NCI-H226 (cell line): ENCODE measurements at places on chromosomes 5 and 9.
A peak's percentile ranks its signal among the peaks of the same experiment; 100 is the strongest.

- no peak for DNase-seq
Observed at GRCh38 chr5:17399931-17400330, 98.1 kb upstream of the TAF11L2 start.

- no peak for DNase-seq
Observed at GRCh38 chr5:84032324-84032723, 311.7 kb upstream of the HAPLN1 start.

GRCh38 chr9:76475686-76476085 lies 16.7 kb downstream of the GCNT1 start:
- no peak for DNase-seq

DNA sequence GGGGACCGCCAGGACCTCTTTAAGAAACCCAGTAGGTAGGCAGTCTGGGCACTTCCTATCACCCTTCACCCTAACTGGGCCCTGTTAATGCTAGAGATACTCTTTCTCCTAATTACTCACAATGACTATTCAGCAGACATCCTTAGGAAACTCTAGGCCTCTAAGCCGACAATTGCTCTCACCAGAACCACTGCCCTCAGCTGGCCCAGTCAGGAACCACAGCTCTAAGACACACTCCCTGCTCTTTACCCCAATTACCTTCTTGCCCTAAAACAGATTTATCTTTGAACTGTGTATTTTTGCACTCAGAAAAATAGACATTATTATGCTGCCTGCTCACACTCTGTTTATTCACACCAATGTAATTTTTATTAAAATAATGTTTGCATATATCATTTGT lies 432.6 kb upstream of the SLC30A5 start:
- peak; percentile 16 for DNase-seq

GRCh38 chr5:166649676-166650075 lies 1641.8 kb upstream of the WWC1 start:
- DNase-seq: peak; percentile 15

- DNase-seq: peak; percentile 48
Observed at GRCh38 chr9:35748858-35749514, at the start of the genes GBA2 and RGP1. Gene GBA2, minus strand, starts transcription at chr9:35749228. Its CDS starts 524 bp downstream, at chr9:35748704. Gene RGP1, plus strand, starts transcription at chr9:35749287. Its CDS starts 469 bp downstream, at chr9:35749756.

DNA sequence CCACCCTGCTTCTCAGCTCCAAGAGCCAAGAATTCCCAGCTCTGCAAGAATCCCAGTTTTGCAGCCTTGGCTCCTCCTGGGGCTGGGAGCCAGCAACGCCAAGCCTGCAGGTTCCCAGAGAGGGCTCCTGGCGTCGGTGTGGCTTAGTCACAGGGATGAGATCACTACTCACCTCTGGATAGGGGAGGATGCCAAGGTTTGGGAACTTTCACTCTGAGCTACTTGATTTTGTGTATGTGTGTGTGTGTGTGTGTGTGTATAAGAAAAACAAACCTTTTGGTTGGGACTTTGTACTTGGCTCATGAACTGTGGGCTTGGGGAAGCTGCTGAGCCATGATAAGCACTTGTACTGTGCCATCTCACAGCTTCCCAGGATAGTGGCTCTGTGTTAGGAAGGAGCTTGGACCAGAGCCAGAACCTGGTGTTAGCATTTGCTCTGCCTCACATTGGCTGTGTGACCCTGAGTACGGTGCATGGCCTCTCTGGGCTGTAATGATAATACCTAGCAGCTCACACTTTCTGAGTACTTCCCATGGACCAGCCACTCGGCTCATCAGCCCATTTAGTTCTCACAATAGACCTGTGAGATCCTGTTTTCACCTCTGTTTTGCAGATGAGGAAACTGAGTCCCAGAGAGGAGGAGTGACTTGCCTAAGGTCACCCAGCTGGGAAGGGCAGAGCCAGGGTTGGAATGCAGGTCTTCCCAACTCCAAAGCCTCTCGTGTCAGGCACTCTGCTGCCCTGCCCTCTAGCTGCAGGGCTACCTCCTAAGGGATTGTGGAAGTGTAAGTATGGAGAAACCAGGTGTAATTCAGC lies 41.4 kb upstream of the DAB2IP start:
- peak; percentile 91 for DNase-seq

- no peak for DNase-seq
Observed at GRCh38 chr9:123310551-123311249, 42.3 kb upstream of the STRBP start.

DNA sequence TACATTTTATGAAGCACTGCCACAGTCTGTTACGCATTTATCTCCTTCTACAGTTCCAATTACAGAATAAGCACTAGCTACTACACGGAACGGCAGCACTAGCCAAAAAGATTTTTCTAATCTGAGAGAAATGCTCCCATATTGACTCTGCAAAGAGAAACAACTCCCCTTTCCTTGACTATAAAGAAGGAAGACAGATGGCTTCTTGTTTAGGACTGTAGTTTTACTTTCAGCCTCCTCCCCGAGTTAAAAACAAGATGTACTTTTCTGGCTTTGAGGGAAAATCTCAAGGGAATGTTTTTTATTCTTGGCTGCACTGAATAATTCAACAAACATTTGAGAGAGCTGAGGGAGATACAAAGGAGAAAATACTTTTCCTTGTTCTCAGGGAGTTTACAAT lies 1.9 kb upstream of the SLC44A1 start:
- no peak for DNase-seq

DNA sequence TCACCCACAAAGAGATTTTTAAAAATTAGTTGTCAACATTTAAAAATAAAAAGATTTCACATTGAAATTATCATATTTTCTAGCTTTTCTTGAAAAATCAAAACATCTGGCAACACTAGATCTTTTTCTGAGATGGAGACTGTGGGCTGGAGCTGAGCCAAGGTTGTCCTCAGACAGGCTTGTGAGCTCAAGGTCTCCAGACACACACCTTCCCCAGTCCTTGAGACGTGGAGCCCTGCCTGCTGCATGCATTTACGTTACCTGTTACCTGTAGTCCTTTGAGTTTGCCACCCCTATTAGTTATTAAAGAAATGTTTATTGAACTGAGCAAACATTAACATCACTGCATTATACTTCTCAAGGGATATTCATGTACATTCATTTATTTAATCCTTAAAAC lies 87.5 kb upstream of the TLE1 start:
- DNase-seq: no peak

- peak; percentile 42 for DNase-seq
Observed at GRCh38 chr5:44868541-44868940, 59.8 kb downstream of the MRPS30 start.

GRCh38 chr9:88258024-88258423 lies 119.7 kb upstream of the SPATA31C2 start:
- peak; percentile 73 for DNase-seq

DNA sequence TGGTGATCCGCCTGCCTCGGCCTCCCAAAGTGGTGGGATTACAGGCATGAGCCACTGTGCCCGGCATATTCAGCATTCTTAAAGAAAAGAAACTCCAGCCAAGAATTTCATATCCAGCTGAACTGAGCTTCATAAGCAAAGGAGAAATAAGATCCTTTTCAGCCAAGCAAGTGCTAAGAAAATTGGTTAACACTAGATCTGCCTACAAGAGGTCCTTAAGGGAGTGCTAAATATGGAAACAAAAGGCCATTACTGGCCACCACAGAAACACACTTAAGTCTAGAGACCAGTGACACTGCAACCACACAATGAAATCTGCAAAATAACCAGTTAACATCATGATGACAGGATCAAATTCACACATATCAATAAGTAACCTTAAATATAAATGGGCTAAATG lies 331.5 kb downstream of the MAN2A1 start:
- no peak for DNase-seq

GRCh38 chr9:1994180-1994579 lies 21.0 kb upstream of the SMARCA2 start:
- no peak for DNase-seq

GRCh38 chr5:122705851-122706250 lies 69.0 kb upstream of the SNX2 start:
- DNase-seq: no peak

GRCh38 chr9:93597871-93598646 lies 21.7 kb downstream of the PHF2 start:
- DNase-seq: no peak

GRCh38 chr9:137237759-137238726 lies 3.0 kb upstream of the TUBB4B start:
- no peak for DNase-seq

DNA sequence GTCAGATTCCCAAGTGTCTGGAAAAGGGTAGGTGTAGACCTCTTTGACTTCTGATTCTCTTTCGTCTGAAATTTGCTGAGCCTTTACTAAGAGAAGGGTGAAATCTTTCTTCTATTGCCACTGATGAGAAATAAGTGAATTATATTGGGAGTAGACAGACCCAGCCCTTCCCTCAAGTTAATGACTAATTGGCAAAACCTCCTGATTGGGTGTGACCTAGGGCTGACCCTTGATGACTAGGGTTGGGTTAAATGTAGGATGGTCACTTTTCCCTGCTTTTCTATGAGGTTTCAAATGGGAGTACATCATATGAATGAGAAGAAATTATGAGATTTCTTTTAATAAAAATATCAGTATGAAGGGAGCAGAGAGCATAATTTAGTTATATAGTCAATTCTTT lies 73.4 kb upstream of the C5orf46 start:
- no peak for DNase-seq

DNA sequence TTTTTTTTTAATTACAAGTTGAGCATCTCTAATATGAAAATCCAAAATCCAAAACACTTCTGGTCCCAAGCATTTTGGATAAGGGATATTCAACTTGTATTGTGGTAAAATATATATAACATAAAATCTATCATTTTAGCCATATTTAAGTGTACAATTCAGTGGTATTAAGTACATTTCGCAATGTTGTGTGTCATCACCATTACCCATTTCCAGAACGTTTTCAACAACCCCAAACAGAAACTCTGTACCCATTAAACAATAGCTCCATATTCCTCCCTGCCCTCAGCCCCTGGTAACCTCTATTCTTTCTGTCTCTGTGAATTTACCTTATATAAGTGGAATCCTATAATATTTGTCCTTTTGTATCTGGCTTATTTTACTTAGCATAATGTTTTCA lies 24.9 kb downstream of the TICAM2 start:
- no peak for DNase-seq

- no peak for DNase-seq
Observed at GRCh38 chr5:100043475-100043874, 491.7 kb upstream of the FAM174A start.

- peak; percentile 81 for DNase-seq
Observed at GRCh38 chr5:142866563-142867275, 96.5 kb downstream of the ARHGAP26 start.

DNA sequence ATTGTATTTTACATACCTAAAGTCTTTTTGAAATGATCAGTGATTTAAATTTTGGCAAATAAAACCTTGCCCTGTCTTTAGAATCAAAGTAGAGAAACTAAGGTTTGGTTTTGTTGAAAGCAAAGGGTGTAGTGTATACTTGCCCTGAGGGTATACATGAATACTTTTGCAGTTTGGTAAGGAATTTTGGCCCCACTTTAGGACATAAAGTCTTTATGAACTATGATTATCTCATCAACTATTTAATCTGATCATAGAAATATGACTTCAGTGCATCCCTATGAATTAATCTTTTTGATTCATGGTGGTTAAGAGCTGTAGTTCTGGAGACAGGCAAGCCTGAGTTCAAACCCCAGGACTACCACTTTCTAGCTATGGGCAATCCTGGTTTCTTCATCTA lies 17.7 kb downstream of the RAD1 start:
- peak; percentile 10 for DNase-seq
